A549 treated with Mapracorat at 1 μM for 4 hours (cell line): ENCODE measurements at places on chromosomes 5 and 9. TPM values are rescaled to one million over a fixed set of nuclear protein-coding genes. Genes with fewer than 3 reads are reported as not detected.

Gene BSPRY
- 0.15 TPM in 1 of 5 replicates, not detected in the others for total RNA-seq

Gene STK32A
- 0.10 to 0.55 TPM (median 0.28 TPM) in 5 replicates for total RNA-seq

Gene LEAP2
- 0.46 to 1.4 TPM (median 0.90 TPM) in 5 replicates for total RNA-seq

Gene AMBP
- 6.7 to 9.1 TPM (median 7.4 TPM) in 5 replicates for total RNA-seq

Gene WNK2
- total RNA-seq: 3.4 to 9.3 TPM (median 5.9 TPM) in 5 replicates

Gene ZNF354B
- 4.0 to 5.7 TPM (median 4.8 TPM) in 5 replicates for total RNA-seq

Gene KIF12
- total RNA-seq: 2.0 to 2.6 TPM (median 2.2 TPM) in 5 replicates

Gene RFX3
- 1.2 to 2.4 TPM (median 1.9 TPM) in 5 replicates for total RNA-seq

Gene TGFBI
- 1,374 to 2,017 TPM (median 1,715 TPM) in 5 replicates for total RNA-seq

Gene UBQLN1
- total RNA-seq: 98.1 to 114 TPM (median 109 TPM) in 5 replicates

Gene PCDHGA12
- 0.02 TPM in 1 of 5 replicates, not detected in the others for total RNA-seq

Gene HSPB3
- total RNA-seq: not detected in 5 replicates

Gene SLC6A3
- 0.27 to 0.87 TPM (median 0.61 TPM) in 5 replicates for total RNA-seq

Gene SLC9A3
- total RNA-seq: 1.9 to 2.8 TPM (median 2.1 TPM) in 5 replicates

Gene IL3
- not detected in 5 replicates for total RNA-seq

Gene C5
- total RNA-seq: 11.2 to 14.4 TPM (median 12.4 TPM) in 5 replicates

Gene SIGMAR1
- total RNA-seq: 161 to 195 TPM (median 192 TPM) in 5 replicates

Gene KLHL9
- 14.0 to 19.9 TPM (median 18.3 TPM) in 5 replicates for total RNA-seq

Gene INSL4
- 13.9 to 20.2 TPM (median 15.8 TPM) in 5 replicates for total RNA-seq

Gene SLC1A3
- 0.05 to 0.27 TPM in 2 of 5 replicates, not detected in the others for total RNA-seq

Gene HARS2
- 34.5 to 42.6 TPM (median 36.4 TPM) in 5 replicates for total RNA-seq

Gene CCL21
- not detected in 5 replicates for total RNA-seq

Gene NMUR2
- total RNA-seq: 0.08 to 0.21 TPM (median 0.09 TPM) in 4 of 5 replicates, not detected in the other

Gene TYRP1
- not detected in 5 replicates for total RNA-seq

Gene SIMC1
- total RNA-seq: 12.1 to 15.5 TPM (median 14.3 TPM) in 5 replicates

Gene PPP1R2B
- total RNA-seq: 0.11 to 0.17 TPM (median 0.14 TPM) in 3 of 5 replicates, not detected in the others

Gene CER1
- not detected in 5 replicates for total RNA-seq

Gene SEMA5A
- not detected in 5 replicates for total RNA-seq

Gene LCP2
- not detected in 5 replicates for total RNA-seq

Gene SLC44A1
- 20.8 to 34.6 TPM (median 31.1 TPM) in 5 replicates for total RNA-seq

Gene ZCCHC9
- total RNA-seq: 24.7 to 28.1 TPM (median 26.3 TPM) in 5 replicates

Gene LCNL1
- total RNA-seq: 0.07 to 0.24 TPM (median 0.10 TPM) in 5 replicates

Gene SPINK9
- total RNA-seq: not detected in 5 replicates

Gene ARHGEF28
- 11.5 to 12.4 TPM (median 11.9 TPM) in 5 replicates for total RNA-seq
